RKO (cell line): ENCODE measurements at places on chromosomes 6 and 20.

DNA sequence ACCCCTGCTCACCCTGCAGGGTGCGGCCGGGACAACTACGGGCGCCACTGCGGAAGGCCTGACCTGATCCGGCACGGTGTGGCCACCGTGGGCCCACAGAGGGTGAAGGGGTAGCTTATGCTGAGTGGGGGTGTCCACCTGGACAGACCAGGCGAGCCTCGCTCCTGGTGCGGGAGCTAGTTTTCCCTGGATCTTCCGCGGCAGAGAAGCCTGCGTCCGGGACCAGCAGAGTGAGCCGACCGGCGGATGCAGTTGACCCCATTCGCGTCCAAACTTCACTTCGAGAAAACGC, 38.2 kb downstream of the NCR2 start:
- DNase-seq = no peak

- DNase-seq = no peak
Observed at GRCh38 chr6:84752118-84752850, 12.1 kb downstream of the TBX18 start.

- no peak for DNase-seq
Observed at GRCh38 chr6:149889326-149889725, 8.6 kb downstream of the RAET1E start.

DNA sequence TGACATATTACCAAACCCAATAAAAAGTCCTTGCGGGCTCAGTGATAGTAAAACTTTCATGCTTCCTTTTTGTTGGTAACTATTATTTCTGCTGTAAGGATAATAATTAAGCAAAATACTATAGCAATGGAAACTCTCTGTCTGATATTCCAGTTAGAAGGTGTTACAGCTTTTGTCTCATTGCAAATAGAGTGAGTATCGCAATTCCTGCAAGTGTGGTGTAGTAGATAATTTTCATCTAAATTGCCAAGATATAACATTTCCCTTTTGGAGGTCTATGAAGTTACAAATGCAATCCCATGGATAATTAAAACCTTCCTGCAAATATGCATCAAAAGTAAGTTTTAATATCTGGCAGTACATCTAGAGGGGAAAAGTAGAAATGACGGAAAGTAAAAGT, 88.7 kb upstream of the CD93 start:
- no peak for DNase-seq

DNA sequence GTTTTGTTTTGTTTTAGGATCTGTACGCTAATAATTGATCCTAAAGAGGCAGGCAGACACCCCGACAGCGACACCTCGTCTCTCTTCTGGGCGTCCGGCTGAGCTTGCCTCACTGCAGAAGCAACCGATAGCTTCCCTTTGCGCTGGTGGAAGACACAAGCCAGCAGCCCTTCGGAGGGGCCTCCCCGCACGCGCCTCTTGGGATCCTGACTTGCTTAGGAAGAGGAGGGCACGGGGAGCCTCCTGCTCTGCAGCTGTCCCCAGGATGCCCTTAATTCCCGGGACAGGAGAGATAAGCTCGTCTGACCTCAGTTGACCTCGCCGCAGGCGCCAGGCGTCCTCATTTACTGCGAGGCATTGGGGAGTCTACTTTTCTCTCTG, 94.0 kb downstream of the CD83 start:
- DNase-seq = no peak
